ENCODE measurements at places on chromosomes 1 and 21.

DNA sequence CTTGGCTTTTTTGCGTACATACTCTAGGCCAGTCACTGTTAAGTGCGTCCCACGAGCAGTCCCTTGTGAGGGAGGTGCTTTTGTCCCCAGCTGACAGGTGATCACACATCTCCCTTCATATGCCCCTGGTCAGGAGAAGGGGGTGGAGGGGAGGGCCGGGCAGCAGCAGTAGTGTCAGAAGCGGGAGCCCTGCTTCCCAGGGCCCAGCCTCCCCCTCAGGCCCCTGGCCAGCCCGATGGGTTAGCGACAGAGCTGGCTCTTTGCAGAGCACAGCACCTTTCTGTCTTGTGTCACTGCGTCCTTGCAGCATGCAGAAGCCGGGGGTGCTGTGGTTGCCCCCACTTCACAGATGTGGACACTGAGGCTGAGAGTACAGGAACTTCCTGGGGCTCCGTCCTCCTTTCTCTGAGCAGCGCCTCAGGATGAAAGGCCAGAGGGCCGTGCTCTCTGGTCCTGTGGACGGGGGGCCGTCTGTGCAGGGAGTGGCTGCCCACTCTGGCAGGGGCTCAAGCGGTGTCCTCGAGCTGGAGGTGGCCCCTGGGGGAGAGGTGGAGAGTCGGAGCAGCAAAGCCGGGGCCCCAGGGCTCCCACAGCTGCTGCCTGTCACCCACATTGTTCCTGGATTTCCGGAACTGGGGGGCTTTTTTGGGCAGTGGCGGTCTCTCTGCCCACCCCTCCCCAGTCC lies 5.9 kb downstream of the TMEM201 start:
- no peak for DNase-seq

DNA sequence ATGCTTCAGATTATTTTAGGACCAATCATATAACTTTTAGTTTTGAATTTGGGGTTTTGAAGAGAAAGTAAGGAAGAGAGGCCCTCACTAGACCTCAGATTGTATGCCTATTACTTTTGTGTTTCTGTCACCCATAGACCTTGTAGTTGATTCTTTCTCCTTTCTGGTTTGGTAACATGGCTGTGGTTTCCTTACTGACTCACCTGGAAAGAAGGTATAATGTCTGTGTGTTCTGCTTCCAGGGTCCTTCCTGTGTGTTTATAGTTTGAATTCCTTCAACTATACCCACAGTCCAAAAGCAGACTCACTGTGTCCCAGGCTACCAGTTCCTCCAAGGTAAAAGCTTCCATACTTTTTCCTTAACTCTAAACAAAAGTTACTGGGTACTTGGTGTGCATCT lies 8.1 kb downstream of the SLC44A3 start:
- DNase-seq = no peak

DNA sequence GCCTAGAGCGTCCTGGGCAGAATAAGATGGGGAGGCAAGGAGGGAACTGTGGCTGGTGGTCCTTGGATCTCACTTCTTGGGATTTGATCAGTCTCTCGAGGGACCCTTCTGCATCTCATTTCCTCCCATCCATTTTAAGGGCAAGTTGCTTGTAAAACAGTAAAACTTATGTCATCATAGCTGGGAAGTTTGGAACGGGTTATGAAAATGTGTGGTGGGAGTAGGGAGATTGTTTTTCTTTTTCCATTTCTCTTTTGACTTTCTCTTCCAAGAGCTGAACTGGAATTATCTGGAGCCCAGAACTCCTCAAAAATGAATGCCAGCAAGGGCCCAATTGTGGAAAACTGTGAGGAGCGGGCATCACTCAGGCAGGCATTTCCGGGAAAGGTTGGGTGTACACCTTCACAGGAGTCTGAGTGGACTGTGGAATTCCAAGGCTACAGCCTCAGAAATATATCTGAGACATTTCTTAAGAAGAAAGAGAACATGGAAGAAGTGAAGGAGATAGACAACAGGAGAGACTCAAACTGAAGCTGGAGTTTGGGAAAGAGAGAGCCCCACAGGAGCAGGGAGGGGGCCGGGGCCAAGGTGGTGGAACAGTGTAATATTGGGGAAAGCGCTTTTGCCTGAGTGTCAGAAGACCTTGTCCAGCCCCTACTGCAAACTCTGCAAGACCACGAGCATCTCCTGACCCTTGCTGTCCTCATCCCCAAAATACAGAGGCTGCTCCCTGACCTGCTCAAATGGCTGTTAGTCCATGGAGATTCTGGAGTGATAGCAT lies 185.1 kb downstream of the FOXD2 start:
- DNase-seq = no peak

DNA sequence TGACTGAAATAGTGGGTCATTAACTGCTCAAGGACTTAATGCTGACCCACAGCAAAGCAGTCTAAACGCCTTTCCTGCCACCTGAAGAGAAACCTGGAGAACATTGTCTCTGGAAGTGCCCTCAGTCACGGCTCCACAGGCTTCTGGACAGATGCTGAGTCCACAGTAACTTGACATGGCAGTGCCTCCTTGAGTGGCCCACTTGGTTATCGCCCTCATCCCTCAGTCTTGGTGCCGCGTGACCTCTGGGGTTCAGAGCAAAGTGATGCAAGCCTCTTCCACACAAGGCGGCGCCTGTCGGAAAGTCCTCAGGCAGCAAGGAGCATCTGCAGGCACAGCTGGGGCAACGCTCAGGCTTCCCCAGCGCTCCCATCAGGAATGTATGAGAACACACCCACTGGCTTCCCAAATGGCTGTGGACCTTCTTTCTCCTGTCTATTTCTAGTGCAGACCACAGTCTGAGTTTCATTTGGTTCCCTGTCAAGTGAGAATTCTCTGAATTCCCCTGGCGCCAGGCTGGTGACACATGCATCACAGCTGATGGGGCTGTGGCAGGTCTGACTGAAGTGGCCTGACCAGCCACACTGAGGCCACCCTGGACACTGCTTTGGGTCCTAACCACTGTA lies 13.0 kb upstream of the ANGPTL7 start:
- no peak for DNase-seq
